ENCODE measurements at places on chromosomes 1 and 21.

DNA sequence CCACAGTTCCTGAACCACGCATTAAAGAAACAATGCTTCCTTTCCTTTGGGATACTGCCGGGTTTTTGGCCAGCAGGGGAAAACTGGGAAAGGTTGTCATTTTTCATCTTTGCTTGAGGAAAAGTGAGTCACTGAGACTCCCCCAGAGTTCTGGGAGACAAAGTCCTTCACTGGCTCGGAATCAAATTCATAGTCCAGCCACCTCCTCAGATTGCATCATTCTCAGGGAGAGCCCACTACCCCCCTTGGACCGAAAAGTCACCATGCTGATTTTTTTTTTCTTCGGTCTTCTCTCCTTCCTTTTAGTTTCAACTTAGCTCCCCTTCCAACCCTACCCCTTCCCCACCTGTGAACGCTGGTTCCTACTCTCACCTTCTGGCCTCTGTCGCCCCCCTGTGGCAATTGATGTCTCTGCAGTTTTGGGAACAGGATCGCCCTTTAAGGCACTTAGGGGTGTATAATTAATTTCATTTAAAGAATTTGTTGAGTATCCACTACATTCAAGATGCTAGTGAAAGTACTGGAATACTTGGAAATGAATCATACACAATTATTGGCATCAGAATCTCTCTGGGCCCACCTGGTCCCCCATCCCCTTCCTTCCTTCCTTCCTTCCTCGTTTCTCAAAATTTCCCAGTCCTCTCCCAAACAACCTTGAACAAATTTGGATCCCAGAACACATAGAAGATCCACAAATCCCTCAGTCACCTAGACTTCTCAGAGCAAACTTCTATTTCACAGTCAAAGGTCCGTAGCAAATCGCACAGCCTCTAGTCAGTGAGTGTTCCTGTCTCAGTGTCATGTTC is 6.9 kb downstream of the ACKR1 start:
- peak; percentile 72 for DNase-seq

GRCh38 chr1:182268669-182269068 is 122.9 kb downstream of the GLUL start:
- no peak for DNase-seq

DNA sequence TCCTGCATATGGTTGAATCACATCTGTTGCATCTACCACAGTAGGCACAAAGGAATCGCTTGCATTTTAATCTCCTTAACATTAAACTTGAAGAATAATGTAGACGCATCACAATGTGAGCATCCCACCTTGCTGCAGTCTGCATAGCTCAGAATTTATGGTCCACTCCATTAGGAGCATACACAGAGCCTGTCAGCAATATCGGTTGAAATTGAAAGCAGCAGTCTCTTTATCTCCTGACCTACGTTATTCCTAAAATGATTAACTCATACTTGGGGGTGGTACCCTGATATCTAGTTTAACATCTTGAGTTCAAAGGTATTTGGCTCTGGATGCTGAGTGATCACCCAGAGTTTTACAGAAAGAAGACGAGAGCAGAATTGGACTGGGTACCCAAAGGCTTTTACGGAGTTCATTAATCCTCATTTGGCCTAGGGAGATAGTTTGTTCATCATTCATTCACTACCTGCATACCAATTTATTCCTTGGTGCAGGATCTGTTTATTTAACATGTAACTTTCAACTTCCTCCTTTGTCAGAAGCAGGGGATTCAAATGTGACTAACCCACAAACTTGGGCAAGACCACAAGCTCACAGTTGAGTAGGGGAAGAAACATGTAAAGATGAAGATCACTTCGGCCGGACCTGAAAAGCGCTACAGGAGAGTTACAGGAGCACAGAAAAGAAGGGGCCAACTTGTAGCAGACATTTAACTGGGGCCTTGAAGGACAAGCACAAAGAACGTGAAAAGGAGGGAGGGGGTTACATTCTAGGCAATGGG is 187.9 kb downstream of the DAB1 start:
- no peak for DNase-seq

DNA sequence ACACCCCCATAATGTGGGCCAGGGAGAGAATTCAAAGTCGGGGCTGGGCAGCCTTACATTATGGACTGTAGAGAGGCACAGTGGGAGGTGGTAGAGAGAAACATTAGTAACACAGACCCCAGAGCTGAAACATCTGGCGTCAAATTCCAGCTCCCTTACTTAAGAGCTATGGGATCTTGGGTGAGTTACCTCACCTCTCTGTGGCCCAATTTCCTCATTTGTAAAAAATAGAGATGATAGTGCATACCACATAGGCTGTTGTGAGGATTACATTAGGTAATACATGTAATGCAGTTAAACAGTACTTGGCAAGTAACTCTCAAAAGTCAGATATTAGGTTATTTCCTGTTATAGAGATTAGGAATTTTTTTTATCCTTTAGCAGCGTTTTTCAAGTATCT is 160.5 kb upstream of the KIAA0040 start:
- DNase-seq = no peak

- no peak for DNase-seq
These were observed 69.8 kb downstream of the TBX15 start for GRCh38 chr1:118918230-118918939.
